ENCODE measurements at places on chromosomes 2 and 18. TPM values are rescaled to one million over a fixed set of nuclear protein-coding genes. Genes with fewer than 3 reads are reported as not detected.

DNA sequence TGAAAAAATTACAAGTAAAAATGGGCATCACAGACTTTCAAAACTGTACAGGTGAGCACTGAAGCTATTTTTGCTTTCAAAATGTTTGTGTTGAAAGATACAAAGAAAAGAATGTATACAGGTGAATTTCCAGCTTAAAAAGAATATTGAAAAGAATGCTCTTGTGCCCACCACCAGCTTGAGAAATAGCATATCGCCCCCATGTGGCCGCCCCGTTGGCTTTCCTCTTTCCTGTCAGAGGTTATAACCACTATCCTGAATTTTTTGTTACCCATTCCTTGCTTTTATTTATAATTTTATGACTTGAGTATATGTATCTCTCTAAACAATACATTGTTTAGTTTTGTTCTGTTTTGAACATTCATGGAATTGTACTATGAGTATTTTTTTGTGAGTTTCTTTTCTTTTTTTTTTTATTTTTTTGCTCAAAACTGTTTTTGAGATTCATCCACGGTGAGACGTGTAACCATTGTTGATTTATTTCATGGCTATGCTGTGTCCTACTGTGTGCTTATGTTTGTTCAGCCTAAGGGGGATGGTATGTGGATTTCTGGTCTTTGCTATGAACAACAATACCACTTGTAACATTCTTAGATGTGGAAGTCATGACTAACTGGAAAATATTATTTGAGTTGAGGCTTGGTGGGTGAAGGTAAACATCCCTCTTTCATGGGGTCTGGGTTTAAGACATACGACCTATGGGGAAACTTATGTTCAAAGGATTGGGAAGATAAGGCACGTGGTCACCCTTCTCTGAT lies 11.6 kb downstream of the TRPM8 start:
- no peaks in the 10 kb centered on the region for H3K4me1 ChIP-seq
- H3K27ac ChIP-seq, result no peak overlapping the region
- H3K36me3 ChIP-seq, result no peaks in the 10 kb centered on the region
- no peak overlapping the region for H3K4me3 ChIP-seq

Gene NT5DC4
- total RNA-seq, result not detected

- peaks cover 8% of the 10 kb centered on the region for H3K27me3 ChIP-seq
- H3K4me3 ChIP-seq, result no peak overlapping the region
- no peaks in the 10 kb centered on the region for H3K36me3 ChIP-seq
- peak overlapping the region; percentile 83 for H3K27ac ChIP-seq
These were observed 76.7 kb downstream of the GFPT1 start for GRCh38 chr2:69310111-69311023.

DNA sequence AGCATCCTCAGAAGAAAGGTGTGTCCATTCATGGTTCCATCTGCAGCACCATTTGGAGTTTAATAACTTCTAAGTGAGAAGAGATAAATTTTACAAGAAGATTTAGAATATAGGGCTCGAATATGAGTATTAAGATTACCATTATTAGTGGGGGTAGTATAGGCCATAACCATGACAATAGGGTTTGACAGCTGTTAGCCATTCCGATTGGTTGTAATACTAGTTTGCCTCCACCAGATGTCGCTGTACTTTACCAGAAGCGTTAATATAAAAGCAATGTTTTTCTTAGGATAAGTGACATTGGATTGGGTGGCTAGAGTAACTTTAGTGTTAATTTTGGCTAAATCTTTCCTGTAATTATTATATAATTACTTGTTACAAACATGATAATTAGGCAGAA lies 107.5 kb upstream of the SRD5A2 start:
- H3K27me3 ChIP-seq, result no peaks in the 10 kb centered on the region
- DNase-seq, result no peak
- no peak overlapping the region for H3K4me3 ChIP-seq

GRCh38 chr2:190979906-190980629 lies 33.9 kb downstream of the STAT1 start:
- H3K4me1 ChIP-seq, result peaks cover 24% of the 10 kb centered on the region
- peaks cover 9% of the 10 kb centered on the region for H3K36me3 ChIP-seq
- peak; percentile 83 for DNase-seq
- peak overlapping the region; percentile 69 for H3K27ac ChIP-seq
- H3K4me3 ChIP-seq, result no peak overlapping the region
- H3K27me3 ChIP-seq, result no peaks in the 10 kb centered on the region

Gene EFR3B
- 4.7 TPM for total RNA-seq

Gene CFC1
- not detected for total RNA-seq

DNA sequence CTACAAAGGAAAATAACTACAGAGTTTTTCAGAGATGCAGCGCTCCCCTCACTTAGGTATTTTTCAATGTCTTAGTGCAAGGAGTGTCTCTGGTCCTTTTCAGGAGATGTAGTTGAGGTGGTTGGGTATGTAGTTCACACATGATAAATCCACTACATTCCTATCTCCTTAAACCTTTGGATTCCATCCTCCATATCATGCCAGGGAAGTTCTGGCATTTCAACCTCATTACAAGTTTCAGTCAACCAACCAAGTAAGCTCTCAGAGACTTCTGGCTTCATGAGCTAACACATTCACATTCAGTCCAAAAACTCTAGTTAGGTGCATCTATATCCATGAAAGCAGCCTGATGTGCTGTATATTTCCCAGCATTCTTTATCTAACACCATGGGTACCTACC lies 47.3 kb downstream of the MAP3K20 start:
- H3K4me1 ChIP-seq, result peaks cover 52% of the 10 kb centered on the region
- DNase-seq, result no peak
- H3K4me3 ChIP-seq, result no peak overlapping the region
- H3K27me3 ChIP-seq, result no peaks in the 10 kb centered on the region

- DNase-seq, result no peak
- no peaks in the 10 kb centered on the region for H3K36me3 ChIP-seq
- peaks cover 29% of the 10 kb centered on the region for H3K4me1 ChIP-seq
- no peaks in the 10 kb centered on the region for H3K27me3 ChIP-seq
- H3K27ac ChIP-seq, result no peak overlapping the region
These were observed 3.7 kb upstream of the PPP3R1 start for GRCh38 chr2:68256093-68256450.

DNA sequence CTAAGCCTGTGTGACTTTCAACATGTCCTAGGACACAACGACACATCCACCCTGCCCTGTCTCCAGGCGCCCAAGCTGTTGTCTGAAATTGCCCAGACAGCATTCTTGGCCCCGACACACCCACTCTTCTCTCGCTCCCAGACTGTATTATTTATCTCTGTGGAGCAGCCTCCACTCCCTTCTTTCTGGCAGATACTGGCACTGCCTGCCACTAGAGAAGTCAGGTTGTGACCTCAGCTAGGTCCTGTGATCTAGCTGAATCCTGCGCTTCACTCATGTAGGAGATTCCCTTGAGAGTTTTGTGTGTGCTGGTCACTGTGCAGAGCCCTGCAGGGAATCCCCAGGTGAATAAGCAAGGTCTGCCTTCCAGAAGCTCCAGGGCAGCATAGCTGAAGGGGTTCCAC lies 77.1 kb upstream of the TNP1 start:
- H3K36me3 ChIP-seq, result no peaks in the 10 kb centered on the region
- peak overlapping the region; percentile 17 for H3K27ac ChIP-seq
- no peaks in the 10 kb centered on the region for H3K4me1 ChIP-seq

GRCh38 chr18:45270289-45270771 lies 344.9 kb upstream of the SLC14A2 start:
- H3K4me1 ChIP-seq, result no peaks in the 10 kb centered on the region
- H3K4me3 ChIP-seq, result no peak overlapping the region
- DNase-seq, result no peak
- no peak overlapping the region for H3K27ac ChIP-seq
- no peaks in the 10 kb centered on the region for H3K27me3 ChIP-seq

DNA sequence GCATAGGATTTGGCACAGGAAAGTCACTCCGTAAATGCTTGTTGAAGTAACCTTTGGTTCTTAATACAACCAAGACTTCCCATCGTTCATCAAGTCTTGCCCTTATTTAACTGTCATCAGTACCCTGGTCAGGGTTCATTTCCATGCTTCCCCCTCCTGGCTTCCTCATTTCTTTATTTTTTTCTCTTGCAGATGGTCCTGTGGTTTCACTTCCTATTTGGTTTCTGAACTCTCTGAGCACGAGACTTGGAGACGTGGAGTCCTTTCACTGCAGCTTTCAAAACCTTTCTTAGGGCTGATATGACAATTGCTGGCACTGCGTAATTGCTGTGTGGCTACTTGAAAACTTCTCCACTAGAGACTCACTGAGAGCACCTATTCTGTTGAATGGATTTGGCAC lies 59.9 kb upstream of the PID1 start:
- no peaks in the 10 kb centered on the region for H3K27me3 ChIP-seq
- peaks cover 6% of the 10 kb centered on the region for H3K4me1 ChIP-seq
- no peak overlapping the region for H3K4me3 ChIP-seq
- no peak overlapping the region for H3K27ac ChIP-seq
- no peaks in the 10 kb centered on the region for H3K36me3 ChIP-seq

DNA sequence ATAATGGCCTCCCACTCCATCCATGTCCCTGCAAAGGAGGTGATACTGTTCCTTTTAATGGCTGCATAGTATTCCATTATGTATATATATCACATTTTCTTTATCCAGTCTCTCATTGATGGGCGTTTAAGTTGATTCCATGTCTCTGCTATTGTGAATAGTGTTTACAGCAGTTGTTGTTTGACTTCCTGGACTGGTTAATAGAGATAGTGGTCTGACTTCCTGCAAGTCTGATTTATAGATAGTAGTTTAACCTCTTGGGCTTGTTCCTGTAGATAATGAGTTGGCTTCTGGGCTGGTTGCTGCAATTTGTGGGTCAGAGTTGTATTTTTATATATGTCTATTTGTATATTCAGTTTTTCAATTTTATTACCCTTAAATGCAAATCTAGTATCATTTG lies 145.4 kb downstream of the ARL6IP6 start:
- H3K4me1 ChIP-seq, result no peaks in the 10 kb centered on the region
- no peak overlapping the region for H3K27ac ChIP-seq
- H3K36me3 ChIP-seq, result no peaks in the 10 kb centered on the region
- H3K4me3 ChIP-seq, result no peak overlapping the region
- no peak for DNase-seq
- H3K27me3 ChIP-seq, result peaks cover 2% of the 10 kb centered on the region

DNA sequence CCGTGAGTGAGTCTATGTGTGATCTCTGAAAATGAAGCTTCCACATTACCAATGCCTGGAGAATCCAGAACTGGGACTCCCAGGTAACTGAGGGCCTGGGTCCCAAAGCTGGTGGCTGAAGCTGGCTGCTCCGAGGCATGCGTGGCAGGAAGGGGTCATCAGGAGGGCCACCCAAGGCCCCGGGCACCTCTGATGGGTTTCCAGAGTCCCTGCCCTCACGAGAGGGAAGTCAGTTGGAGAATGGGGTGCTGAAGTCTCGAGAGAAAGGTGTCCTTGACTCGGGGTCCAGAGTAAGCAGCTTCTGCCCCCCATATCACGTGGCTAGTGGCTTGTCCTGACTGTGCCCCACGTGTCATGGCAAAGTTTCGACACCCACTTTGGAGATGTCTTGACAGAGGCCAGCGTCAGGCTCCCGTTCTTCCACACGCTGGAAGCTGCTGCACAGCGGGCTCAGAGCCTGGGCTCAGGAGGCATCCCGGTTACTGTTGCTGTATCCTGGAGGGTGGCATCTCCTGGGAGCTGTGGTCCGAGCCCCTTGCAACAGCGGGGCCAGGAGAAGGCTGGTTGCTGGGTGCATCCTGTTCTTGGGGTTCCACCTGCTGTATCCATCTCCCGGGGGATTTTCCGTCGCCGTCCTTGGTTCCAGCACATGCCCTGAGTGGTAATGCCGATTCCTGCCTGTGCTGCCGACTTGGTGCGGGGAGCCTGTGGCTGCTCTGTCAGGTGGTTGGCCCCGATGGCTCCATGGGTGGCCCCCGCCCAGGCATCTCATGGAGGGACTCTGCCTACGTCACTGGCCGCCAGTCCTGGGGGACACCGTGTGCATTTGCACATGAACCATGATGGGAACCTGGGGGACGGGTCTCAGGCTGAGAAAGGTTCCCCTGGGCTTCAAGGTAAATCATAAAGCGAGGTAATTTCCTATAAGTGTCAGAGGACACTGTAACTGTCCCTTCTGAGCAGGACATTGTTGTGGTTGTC lies 183.3 kb upstream of the HDAC4 start:
- no peak for DNase-seq
- no peak overlapping the region for H3K4me3 ChIP-seq
- no peaks in the 10 kb centered on the region for H3K36me3 ChIP-seq
- H3K27me3 ChIP-seq, result peaks cover 10% of the 10 kb centered on the region
- no peaks in the 10 kb centered on the region for H3K4me1 ChIP-seq

Gene ADCYAP1
- 0.20 TPM for total RNA-seq

Gene CYRIA
- total RNA-seq, result 3.0 TPM

GRCh38 chr2:76252704-76253103 lies 542.0 kb upstream of the GCFC2 start:
- no peaks in the 10 kb centered on the region for H3K4me1 ChIP-seq
- DNase-seq, result no peak
- H3K4me3 ChIP-seq, result no peak overlapping the region
- H3K27ac ChIP-seq, result no peak overlapping the region

DNA sequence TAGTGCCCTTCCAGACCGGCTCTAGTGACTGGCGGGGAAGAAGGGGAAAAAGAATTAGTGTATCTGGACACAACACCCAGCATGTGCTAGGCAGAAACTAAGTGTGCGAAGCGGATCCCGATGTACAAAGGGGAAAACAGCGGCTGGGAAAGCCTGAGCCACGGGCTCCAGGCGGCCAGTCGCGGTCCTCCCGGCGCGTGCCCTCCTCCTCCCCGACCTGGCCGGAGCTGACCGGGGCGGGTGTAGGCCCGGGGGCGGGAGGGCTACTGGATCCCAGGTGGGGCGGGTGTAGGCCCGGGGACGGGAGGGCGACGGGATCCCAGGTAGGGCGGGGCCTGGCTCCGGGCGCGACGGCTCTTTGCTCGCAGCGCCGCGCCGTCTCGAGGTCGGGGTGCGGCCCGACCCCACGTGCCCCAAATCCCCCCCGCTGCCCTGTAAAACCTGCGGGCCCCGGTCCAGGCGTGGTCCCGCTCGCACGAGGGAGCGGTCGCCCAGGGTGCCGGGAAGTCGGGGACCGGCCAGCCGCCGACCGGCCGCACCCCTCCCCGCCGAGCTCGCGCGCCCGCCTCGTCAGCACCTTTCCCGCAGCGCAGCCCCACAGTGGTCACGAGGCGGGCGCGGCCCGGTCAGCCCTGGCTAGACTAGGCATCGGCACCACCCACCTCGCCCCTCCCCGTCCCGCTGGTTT lies 48.8 kb downstream of the C2orf42 start:
- H3K27me3 ChIP-seq, result no peaks in the 10 kb centered on the region
- DNase-seq, result no peak
- H3K36me3 ChIP-seq, result no peaks in the 10 kb centered on the region
- H3K27ac ChIP-seq, result peak overlapping the region; percentile 100

GRCh38 chr2:39179974-39180960 lies 59.4 kb upstream of the SOS1 start:
- H3K4me1 ChIP-seq, result no peaks in the 10 kb centered on the region
- H3K4me3 ChIP-seq, result no peak overlapping the region
- no peaks in the 10 kb centered on the region for H3K36me3 ChIP-seq
- no peaks in the 10 kb centered on the region for H3K27me3 ChIP-seq
- no peak for DNase-seq

Gene LINC00305
- total RNA-seq, result not detected
